Aorta (tissue), 5 donors: ENCODE measurements at places on chromosomes 16 and 17. TPM values are rescaled to one million over a fixed set of nuclear protein-coding genes. Genes with fewer than 3 reads are reported as not detected.

DNA sequence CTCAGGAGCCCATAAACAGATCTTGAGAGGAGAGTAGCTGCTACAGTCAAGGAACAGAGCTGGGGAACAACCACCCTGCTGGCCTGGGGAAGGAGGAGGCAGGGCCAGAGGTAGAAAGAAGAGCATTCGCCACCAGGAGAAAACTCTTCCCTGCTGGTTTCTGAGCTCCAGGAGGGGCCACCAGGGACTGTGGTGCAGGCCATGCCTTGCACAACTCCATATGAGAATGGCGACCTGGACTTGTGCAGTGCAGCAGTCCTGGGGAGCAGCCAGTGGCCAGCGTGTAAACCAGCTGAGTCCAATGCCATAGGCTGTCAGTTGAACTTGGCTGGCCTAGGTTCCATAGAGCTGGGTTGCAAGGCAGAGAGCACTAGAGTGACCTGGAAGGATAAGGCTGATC lies 11.6 kb downstream of the SLC13A2 start:
- H3K27me3 ChIP-seq = no peaks in the 10 kb centered on the region
- H3K4me3 ChIP-seq = no peak overlapping the region
- no peak for DNase-seq
- H3K36me3 ChIP-seq = no peaks in the 10 kb centered on the region
- H3K4me1 ChIP-seq = no peaks in the 10 kb centered on the region
- no peak overlapping the region for H3K27ac ChIP-seq

The C17orf113 gene
- total RNA-seq = 0.96 TPM

The PDK2 gene
- total RNA-seq = 39.4 TPM

The DNAI2 gene
- total RNA-seq = not detected

- H3K27me3 ChIP-seq = no peaks in the 10 kb centered on the region
- DNase-seq = no peak
- H3K4me1 ChIP-seq = no peaks in the 10 kb centered on the region
- no peak overlapping the region for H3K27ac ChIP-seq
- no peak overlapping the region for H3K4me3 ChIP-seq
These were observed 8.1 kb upstream of the PMP22 start for GRCh38 chr17:15273141-15273793.

The TBC1D28 gene
- total RNA-seq = not detected

GRCh38 chr16:72159386-72159785 lies 12.6 kb downstream of the PMFBP1 start:
- H3K27me3 ChIP-seq = no peaks in the 10 kb centered on the region
- DNase-seq = no peak
- no peak overlapping the region for H3K27ac ChIP-seq
- H3K4me3 ChIP-seq = no peak overlapping the region
- H3K4me1 ChIP-seq = no peaks in the 10 kb centered on the region

DNA sequence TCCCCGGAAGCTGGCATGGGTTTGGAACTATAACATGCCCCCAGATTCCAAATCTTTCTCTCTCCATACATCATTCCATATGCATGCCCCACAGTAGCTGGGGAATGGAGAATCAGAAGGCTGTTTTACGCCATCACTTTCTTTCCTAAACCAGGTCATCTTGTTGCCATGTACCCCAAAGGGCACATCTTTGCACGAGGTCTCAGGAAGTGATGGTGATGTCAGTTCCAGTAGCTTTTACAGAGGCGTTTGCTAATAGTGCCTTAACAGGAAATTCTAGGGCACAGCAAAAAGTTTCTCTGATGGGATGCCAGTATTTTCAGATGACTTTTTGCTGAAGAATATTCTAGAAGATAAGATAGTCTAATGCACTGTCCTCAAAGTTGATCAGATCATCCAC lies 241.5 kb downstream of the MAF start:
- peaks cover 5% of the 10 kb centered on the region for H3K27me3 ChIP-seq
- H3K4me3 ChIP-seq = no peak overlapping the region
- DNase-seq = no peak
- H3K36me3 ChIP-seq = no peaks in the 10 kb centered on the region
- no peaks in the 10 kb centered on the region for H3K4me1 ChIP-seq

DNA sequence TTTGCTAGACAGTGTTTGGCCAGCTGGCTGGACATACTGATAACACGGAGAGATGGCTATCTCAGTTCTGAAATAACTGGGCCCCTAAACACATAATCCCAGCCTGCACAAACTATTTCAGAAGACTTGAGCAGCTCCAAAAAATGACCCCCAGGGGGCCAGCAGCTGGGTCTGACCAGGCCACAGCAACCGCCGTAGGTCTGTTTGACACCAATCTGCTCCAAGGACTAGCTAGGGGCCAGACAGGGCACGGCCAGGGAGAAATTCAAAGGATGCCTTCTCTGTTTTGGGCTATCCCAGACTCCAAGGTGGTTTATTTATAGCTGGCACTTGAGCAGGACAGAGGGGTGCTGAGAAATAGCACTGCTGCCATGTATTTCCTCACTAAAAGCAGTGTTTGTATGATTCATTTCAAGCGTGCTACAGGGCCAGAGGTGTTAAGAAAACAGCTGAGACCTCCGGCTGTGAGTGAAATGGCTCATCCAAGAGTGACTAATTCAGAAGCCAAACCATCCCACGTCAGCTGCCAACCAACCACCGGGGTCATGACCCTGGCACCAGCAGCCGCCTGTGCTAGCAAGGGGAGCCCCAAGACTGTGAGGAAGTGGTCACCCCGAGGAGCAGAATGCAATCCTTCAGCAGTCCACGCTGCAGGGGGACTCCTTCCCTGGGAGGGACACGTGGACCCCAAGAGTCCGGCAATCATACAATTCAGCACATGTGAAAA lies 5.7 kb downstream of the GGA2 start:
- no peaks in the 10 kb centered on the region for H3K27me3 ChIP-seq
- no peaks in the 10 kb centered on the region for H3K36me3 ChIP-seq
- peak overlapping the region; percentile 56 for H3K27ac ChIP-seq
- H3K4me3 ChIP-seq = no peak overlapping the region

The CD300LB gene
- total RNA-seq = 1.6 TPM

The OMG gene
- not detected for total RNA-seq

GRCh38 chr16:23842137-23842600 lies 6.4 kb downstream of the PRKCB start:
- H3K4me3 ChIP-seq = no peak overlapping the region
- no peaks in the 10 kb centered on the region for H3K4me1 ChIP-seq
- H3K27ac ChIP-seq = no peak overlapping the region
- no peak for DNase-seq

DNA sequence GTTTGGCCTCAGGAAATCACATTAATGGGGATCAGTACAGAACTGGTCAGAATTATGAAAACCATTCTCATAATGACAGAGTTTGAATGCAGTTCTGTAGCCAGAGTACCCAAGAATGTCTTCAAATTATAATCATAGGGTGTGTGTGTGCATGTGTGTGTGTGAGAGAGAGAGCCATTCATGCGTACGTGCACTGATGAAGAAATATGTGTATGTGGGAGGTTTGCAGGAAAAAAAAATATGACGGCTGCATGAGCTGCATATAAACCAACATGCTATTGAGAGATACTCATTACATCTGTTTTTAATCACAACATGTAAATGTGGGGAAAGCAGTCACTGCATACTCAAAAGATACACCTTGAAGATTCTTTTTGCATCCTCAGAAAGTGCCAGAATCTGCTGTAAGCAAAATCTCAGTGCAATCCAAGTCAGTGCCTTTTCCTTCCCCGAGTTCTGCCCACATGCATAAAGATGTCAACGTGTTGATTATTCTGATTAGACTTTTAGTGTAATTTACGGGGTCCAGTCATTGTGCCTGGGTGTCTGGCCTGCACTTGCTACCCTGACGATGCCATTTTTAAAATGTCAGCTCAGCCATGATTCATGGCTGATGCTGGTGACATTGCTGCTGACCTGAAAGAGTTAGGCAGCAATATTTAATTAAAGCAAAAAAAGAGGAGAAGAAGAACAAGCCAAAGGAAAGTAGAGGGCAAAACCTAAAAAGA lies 378.7 kb upstream of the ZFHX3 start:
- H3K4me1 ChIP-seq = no peaks in the 10 kb centered on the region
- H3K36me3 ChIP-seq = no peaks in the 10 kb centered on the region
- DNase-seq = no peak
- H3K27ac ChIP-seq = no peak overlapping the region
- no peaks in the 10 kb centered on the region for H3K27me3 ChIP-seq
- H3K4me3 ChIP-seq = no peak overlapping the region

DNA sequence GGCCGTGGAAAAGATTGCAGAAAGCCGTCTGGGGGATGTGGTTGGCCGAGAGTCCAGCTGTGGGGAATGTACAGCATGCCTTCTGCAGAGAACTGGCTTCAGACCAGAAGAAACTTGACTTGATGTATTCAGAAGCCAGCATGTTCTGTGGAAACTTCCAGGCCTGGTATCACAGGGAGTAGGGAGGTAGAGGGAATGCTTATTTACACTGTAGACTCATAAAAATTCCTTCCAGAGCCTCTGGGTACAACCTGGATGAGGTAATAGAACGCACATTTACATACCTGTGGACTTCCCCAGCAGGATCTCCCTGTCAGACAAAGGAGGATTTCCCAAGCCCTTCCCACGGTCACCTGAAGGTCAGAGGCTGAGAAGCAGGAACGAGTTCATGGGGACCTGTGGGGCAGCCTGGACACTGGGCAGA lies 11.8 kb upstream of the GAS7 start:
- H3K36me3 ChIP-seq = no peaks in the 10 kb centered on the region
- no peaks in the 10 kb centered on the region for H3K4me1 ChIP-seq
- H3K27ac ChIP-seq = no peak overlapping the region
- H3K4me3 ChIP-seq = no peak overlapping the region

- no peak overlapping the region for H3K27ac ChIP-seq
- peak; percentile 59 for DNase-seq
- no peaks in the 10 kb centered on the region for H3K27me3 ChIP-seq
- no peaks in the 10 kb centered on the region for H3K36me3 ChIP-seq
- no peak overlapping the region for H3K4me3 ChIP-seq
These were observed 11.4 kb downstream of the MTSS2 start for GRCh38 chr16:70674221-70675014.

GRCh38 chr17:69057280-69057679 lies 3.4 kb downstream of the ABCA9 start:
- H3K27me3 ChIP-seq = no peaks in the 10 kb centered on the region
- DNase-seq = no peak
- no peaks in the 10 kb centered on the region for H3K4me1 ChIP-seq
- H3K27ac ChIP-seq = no peak overlapping the region
- H3K36me3 ChIP-seq = no peaks in the 10 kb centered on the region

- no peak overlapping the region for H3K4me3 ChIP-seq
- peaks cover 2% of the 10 kb centered on the region for H3K4me1 ChIP-seq
- peaks cover 5% of the 10 kb centered on the region for H3K36me3 ChIP-seq
- H3K27ac ChIP-seq = no peak overlapping the region
These were observed 43.4 kb downstream of the MYOCD start for GRCh38 chr17:12709063-12709462.

The NPIPA2 gene
- total RNA-seq = 12.7 TPM

GRCh38 chr16:17368446-17368845 lies 102.3 kb downstream of the XYLT1 start:
- no peaks in the 10 kb centered on the region for H3K36me3 ChIP-seq
- no peak overlapping the region for H3K4me3 ChIP-seq
- no peaks in the 10 kb centered on the region for H3K27me3 ChIP-seq
- no peaks in the 10 kb centered on the region for H3K4me1 ChIP-seq
- DNase-seq = no peak

- H3K4me1 ChIP-seq = no peaks in the 10 kb centered on the region
- H3K36me3 ChIP-seq = no peaks in the 10 kb centered on the region
- no peaks in the 10 kb centered on the region for H3K27me3 ChIP-seq
- no peak overlapping the region for H3K27ac ChIP-seq
These were observed 6.6 kb upstream of the DPEP2 start for GRCh38 chr16:68005786-68006286.

GRCh38 chr17:28324267-28324745 lies 5.3 kb downstream of the TMEM97 start:
- no peaks in the 10 kb centered on the region for H3K27me3 ChIP-seq
- DNase-seq = no peak
- H3K4me1 ChIP-seq = no peaks in the 10 kb centered on the region
- H3K36me3 ChIP-seq = peaks cover 5% of the 10 kb centered on the region
- H3K27ac ChIP-seq = no peak overlapping the region

The TPSAB1 gene
- 12.2 TPM for total RNA-seq

- H3K4me1 ChIP-seq = no peaks in the 10 kb centered on the region
- no peaks in the 10 kb centered on the region for H3K27me3 ChIP-seq
- no peak overlapping the region for H3K27ac ChIP-seq
These were observed 17.7 kb downstream of the CARD14 start for GRCh38 chr17:80187515-80187941.

DNA sequence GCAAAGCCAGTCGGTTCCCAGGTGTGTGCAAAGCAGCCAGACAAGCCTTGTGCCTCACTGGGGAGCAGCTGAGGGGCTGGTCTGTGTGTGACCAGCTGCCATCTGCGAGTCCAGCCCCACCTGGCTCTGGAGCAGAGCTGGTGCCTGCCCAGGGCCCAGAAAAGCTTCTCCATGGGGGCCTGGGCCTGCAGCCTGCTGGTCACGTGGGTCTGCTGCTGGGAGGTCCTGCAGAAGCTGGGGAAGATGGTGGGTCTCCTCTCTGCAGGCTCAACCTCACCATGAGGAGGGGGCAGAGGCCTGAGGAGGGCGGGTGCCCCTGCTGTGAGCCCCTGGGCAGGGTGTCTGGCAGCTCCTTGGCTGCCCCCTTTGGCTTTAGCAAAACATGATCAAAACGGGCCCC lies 71.9 kb downstream of the ENGASE start:
- H3K36me3 ChIP-seq = no peaks in the 10 kb centered on the region
- no peak overlapping the region for H3K27ac ChIP-seq

GRCh38 chr16:53529513-53529912 lies 26.5 kb upstream of the AKTIP start:
- H3K27ac ChIP-seq = no peak overlapping the region
- H3K4me1 ChIP-seq = no peaks in the 10 kb centered on the region
- H3K36me3 ChIP-seq = no peaks in the 10 kb centered on the region
- no peaks in the 10 kb centered on the region for H3K27me3 ChIP-seq
- H3K4me3 ChIP-seq = no peak overlapping the region
- no peak for DNase-seq

- H3K4me1 ChIP-seq = no peaks in the 10 kb centered on the region
- H3K27ac ChIP-seq = no peak overlapping the region
- H3K27me3 ChIP-seq = peaks cover 3% of the 10 kb centered on the region
- DNase-seq = no peak
These were observed 8.5 kb upstream of the WNT9B start for GRCh38 chr17:46842835-46843234.

The TEX19 gene
- total RNA-seq = not detected

DNA sequence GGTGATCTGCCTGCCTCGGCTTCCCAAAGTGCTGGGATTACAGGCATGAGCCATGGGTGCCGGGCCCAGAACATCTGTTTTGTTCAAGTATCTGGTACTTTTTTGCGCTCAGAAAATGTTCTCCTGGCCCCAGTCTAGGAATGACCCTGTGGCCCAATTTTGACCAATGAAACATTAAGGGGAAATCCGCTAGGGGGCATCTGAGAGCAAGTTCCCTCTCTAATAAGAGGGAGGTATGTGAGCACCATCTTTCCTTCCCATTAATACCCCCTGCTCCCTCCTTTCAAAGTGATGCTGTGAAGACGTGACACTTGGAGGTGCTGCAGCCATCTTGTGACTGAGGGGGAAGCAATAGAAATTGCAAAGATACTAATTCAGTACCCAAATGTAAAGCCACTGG lies 16.5 kb upstream of the CLEC3A start:
- no peaks in the 10 kb centered on the region for H3K4me1 ChIP-seq
- no peak overlapping the region for H3K27ac ChIP-seq
- H3K36me3 ChIP-seq = no peaks in the 10 kb centered on the region
- H3K27me3 ChIP-seq = no peaks in the 10 kb centered on the region
